H1 (cell line): ENCODE measurements at places on chromosomes 2 and 18. TPM values are rescaled to one million over a fixed set of nuclear protein-coding genes. Genes with fewer than 3 reads are reported as not detected.

KCNIP3 gene
- polyA plus RNA-seq: 0.33 and 0.53 TPM in 2 replicates

MC2R gene
- not detected in 2 replicates for polyA plus RNA-seq

LBX2 gene
- polyA plus RNA-seq: 0.27 and 0.42 TPM in 2 replicates

SEMA4C gene
- polyA plus RNA-seq: 47.5 and 71.4 TPM in 2 replicates

C2orf15 gene
- polyA plus RNA-seq: 3.0 and 3.6 TPM in 2 replicates
